ENCODE measurements at places on chromosomes 4 and X.
A peak's percentile ranks its signal among the peaks of the same experiment; 100 is the strongest.

DNA sequence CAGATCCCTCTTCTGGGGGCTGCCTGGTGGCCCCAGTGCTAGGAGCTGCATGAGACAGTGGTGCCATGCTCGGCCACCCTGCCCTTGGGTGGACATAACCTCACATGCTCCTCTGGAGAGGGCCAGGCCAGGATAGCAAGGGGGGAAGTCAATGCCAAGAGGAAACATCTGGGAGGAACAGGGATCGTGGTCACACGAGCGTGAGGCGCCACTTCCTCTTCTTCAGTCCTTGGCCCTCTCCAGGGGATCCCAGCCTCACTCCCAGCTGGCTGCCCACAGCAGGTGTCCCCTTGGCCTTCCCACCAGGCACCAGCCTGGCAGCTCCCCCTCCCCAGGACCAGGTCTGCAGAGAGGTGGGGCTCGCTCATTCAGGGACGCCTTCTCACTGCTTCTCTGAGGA is 28.6 kb downstream of the TBC1D14 start:
- DNase-seq = no peak

- no peak for DNase-seq
Observed at GRCh38 chr4:20203508-20203907, 48.2 kb upstream of the SLIT2 start.

GRCh38 chr4:81377191-81377590 is 94.5 kb downstream of the RASGEF1B start:
- no peak for DNase-seq

DNA sequence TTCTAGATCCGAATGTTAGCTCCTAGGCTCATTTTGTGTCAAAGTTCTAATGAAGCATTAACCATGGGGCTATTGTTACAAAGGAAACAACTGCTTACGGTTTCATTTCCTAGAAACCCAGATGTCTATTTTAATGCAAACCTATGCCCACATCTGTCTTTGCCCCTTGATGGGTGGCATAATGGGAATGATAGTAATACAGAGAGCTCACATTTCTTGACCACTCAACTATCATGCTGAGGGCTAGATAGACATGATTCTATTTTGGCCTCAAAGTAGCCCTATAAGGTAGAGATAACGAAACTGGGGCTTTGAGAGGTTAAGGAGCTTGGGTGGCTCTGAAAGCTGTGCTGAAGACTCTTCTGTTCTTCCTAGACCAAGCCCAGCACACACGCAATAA is 1.9 kb downstream of the TLR7 start:
- no peak for DNase-seq

GRCh38 chr4:116088771-116089170 is 975.4 kb upstream of the NDST4 start:
- no peak for DNase-seq

GRCh38 chr4:125338814-125339213 is 24.1 kb downstream of the FAT4 start:
- no peak for DNase-seq

GRCh38 chr4:37528166-37528885 is 157.8 kb downstream of the RELL1 start:
- DNase-seq = peak; percentile 62

- DNase-seq = peak; percentile 68
Observed at GRCh38 chrX:120251471-120252011, 929 bp downstream of the ZBTB33 start.

DNA sequence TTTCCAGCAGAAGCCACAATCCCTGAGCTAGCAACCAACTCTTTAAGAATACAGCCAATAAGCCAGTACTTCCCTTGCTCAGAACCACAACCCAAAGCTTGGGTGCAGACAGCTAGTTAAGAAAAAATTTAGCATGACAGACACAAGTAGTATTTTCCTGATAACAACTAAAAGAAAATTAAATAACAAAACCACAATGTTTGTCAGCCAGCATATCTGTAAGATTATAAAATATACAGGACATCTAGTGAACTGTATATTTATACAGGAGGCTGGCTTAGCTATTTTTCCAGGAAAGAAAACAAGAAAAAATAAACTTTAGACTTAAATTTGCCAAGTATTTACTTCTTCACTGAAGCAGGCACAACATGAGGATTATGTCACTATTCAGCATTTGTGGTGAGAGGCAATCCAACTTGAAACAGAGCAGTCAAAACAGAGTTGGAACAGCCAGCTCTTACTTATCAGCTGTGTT is 6.6 kb downstream of the PF4V1 start:
- peak; percentile 15 for DNase-seq

- no peak for DNase-seq
Observed at GRCh38 chr4:138892483-138893407, 122.8 kb upstream of the NOCT start.

- DNase-seq = no peak
Observed at GRCh38 chr4:83234902-83235644, 49.5 kb downstream of the COQ2 start.

GRCh38 chr4:82679531-82679930 is 117.7 kb upstream of the TMEM150C start:
- DNase-seq = no peak

DNA sequence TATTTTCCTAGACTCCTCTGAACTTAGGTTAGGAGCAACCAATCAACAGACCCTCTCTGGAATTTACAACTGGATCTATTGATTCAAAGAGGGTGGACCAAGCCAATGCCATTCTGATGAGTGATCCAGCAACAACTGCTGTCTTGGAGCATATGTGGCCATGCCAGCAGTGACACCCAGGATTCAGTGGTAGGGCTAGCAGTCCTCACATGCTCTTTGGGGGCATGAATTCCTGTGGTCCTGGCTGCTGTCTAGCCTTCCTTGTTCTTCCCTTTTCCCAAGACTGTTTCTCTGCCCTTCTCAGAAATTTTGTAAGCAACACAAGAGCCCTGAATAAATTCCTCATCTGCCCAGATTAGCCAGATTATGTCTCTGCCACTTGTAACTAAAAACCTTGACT is 61.5 kb upstream of the GATB start:
- no peak for DNase-seq

GRCh38 chr4:89369581-89369980 is 62.0 kb upstream of the GPRIN3 start:
- peak; percentile 27 for DNase-seq

DNA sequence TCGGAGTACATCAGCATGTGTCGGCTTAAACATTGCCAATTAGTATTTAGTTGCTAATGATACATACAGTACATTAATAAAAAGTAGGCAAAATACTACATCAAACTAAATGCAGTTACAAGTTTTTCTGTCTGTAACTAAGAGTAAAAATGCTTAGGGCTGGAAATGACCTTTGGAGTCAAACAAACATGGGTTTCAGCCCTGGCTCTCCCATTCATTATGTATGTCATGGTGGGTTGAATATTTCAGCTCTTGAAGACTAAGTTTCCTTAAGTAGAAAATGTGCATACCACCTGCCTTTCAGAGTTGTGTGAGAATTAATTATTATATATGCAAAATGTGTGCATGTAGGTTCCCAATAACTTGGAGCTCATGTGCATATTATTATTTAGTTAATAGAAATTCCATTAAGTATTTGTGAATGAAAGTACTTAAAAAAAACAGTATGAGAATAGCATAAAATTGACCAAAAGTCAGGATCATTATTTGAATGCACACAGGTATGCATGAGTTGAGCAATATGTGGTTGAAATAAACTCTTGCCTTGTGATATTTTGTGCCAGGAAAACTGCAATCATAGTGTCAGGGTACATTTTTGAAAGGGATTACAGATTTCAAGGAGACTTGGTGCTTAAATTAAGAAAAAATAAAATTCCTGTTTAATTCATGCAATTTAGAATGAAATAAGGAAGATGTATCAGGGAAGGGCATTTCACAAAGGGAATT is 2048.7 kb downstream of the PCDH7 start:
- DNase-seq = no peak

- peak; percentile 47 for DNase-seq
Observed at GRCh38 chr4:17535242-17535641, 20.3 kb downstream of the CLRN2 start.

- DNase-seq = no peak
Observed at GRCh38 chr4:89356086-89356485, 48.5 kb upstream of the GPRIN3 start.

- DNase-seq = peak; percentile 50
Observed at GRCh38 chr4:77418333-77418732, 187.3 kb upstream of the CXCL13 start.

GRCh38 chr4:155681886-155682285 is 15.2 kb downstream of the GUCY1A1 start:
- peak; percentile 43 for DNase-seq

DNA sequence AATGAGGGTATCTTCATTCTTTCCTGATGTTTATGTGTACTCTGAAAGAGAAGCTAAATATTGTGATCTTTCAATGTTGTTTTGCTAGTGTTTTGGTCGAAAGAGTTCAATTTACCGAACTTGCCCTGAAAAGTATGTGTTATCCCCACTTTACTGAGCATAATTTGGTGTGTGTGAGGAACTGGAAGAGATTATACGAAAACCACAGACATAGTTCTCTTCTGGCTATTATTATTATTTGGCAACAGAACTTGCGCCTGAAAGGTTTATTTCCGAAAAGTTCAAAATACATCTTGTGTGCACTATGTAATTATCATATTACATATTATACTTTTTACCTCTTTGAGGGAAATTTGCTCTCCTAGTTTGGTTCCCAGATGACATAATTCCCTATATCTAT is 232.5 kb upstream of the INTU start:
- DNase-seq = no peak

GRCh38 chrX:64195862-64196261 is 9.6 kb downstream of the AMER1 start:
- no peak for DNase-seq

GRCh38 chr4:75511841-75512240 is 2.4 kb downstream of the RCHY1 start:
- no peak for DNase-seq

Data from OCI-M1 (cell line).